Stimulated activated CD8-positive, alpha-beta memory T cell treated with anti-CD3 and anti-CD28 coated beads, Interleukin-15, amount 100 ng/mL, for 48 hours (primary cell): ENCODE measurements at places on chromosomes 12 and 14.

GRCh38 chr12:108752387-108752786 lies 21.1 kb upstream of the CORO1C start:
- no peak for DNase-seq

- no peak for DNase-seq
These were observed 1.9 kb downstream of the CACNB3 start for GRCh38 chr12:48819986-48820725.

GRCh38 chr12:54463484-54463883 lies 9.9 kb downstream of the GTSF1 start:
- DNase-seq = no peak

DNA sequence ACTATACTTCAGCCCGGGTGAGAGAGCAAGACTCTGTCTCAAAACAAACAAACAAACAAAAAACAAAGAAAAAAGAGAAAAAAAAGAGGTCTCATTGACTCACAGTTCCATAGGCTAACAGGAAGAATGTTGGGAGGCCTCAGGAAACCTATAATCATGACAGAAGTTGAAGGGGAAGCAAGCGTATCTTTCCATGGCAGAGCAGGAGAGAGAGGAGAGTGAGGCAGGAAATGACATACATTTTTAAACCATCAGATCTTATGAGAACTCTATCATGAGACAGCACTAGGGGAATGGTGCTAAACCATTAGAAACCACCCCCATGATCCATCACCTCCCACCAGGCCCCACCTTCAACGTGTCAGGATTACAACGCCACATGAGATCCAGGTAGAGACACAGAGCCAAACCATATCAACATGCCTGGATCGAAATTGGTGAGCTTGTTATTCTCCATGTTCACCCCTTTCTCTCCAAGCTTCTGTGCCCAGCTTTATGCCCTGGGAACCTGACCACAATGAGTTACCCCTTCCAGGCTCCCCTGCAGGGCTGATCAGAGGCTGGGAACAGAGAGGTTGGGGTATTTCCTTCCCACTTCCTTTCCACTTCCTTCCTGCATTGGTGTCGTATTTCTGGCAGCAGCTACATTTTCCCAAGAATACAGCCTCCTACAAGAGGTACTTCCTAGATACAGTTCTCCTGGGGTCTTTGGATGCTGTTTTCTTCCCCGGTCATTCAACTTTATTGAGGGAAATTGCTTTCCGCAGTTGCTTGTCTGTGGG lies 219.3 kb upstream of the FLRT2 start:
- DNase-seq = no peak

GRCh38 chr12:24280056-24280842 lies 330.8 kb upstream of the SOX5 start:
- DNase-seq = no peak

GRCh38 chr12:56581418-56582145 lies 48.5 kb downstream of the BAZ2A start:
- peak; percentile 37 for DNase-seq

DNA sequence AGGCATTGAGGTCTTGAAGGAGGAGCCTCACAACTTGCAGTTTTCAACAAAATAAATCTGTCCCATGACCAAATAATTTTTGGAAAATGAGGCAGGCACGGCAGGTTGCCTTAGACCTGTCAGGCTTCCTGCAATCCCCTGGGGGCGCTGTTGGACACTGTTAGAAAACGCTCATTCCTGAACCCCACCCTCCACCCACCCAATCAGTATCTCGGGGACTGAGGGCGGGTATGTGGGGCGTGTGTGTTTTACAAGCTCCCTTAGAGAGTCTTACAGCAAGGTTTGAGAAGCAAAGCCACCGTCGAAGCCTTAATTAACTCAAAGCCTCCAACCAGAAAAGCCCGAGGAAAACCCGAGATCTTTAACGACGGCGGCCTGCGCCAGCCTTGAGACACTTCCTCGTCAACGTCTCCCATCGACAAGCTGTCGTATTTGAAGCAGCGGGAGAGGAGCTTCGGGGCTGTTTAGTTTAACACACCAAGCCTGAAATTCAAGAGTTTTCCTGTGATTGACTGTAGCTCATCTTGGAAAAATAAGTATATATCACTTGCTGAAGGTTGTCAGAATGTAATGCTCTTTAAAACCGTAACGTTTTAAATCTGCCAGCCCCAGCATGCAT lies 123.0 kb downstream of the GLT1D1 start:
- DNase-seq = peak; percentile 13

DNA sequence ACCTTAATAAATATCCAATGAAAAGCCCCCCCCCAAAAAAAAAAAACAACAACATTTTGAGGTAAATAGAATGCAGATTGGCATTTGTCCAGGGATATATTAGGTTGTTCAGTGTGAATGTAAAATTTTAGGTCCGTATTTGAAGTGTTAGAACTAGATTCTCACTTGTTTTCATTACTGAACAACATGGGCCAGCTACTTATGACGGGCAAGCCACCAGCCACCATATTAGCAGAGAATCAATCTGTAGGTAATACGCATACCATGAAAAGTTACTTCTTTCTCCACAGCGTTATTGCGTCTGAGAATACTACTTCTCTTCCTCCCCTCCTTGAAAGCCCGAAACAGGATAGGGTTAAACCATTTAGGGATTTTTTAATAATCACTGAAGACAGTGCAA lies 5.4 kb downstream of the FLRT2 start:
- no peak for DNase-seq

DNA sequence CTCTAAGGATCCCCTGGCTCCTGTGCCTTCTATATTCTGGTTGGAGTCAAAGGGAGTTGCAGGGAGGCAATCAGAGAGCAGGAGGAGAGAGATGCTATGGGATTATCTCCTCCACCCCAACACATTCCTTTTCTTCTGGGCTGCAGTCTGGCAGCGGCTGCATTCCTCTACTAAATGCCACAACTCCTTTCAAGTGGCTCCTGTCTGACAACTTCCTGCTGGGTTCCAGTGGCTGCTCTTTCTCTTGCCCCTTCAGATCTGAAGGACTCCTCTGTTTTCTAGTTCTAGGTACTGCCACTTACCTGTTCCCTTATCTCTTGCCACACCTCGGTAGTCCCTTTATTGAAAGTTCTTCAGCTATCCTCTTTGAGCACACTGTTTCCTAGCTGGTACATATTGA lies 425.0 kb downstream of the SNAPC1 start:
- no peak for DNase-seq

GRCh38 chr12:95693689-95694088 lies 96.9 kb downstream of the NTN4 start:
- DNase-seq = no peak

DNA sequence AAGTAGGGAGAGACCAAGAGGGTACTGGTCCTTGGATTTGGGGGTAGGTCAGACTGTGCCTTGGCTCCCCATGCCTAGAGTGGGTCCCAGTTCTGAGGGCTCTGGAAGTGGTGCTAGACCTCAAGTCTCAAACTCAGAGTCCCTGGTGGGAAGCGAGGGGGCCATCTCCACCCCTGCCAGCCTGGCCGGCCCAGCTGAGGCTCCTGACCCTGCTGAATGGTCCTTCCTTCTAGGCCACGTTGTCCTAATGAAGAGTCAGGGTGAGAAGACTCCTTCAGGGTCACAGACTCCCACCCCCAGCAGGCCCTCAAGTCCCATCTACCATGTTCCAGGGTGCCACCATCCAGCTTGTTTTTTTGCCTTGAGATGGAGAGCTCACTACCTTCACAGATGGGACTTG lies 12.9 kb downstream of the SERPINA6 start:
- no peak for DNase-seq

- DNase-seq = no peak
These were observed 15.5 kb downstream of the ARF6 start for GRCh38 chr14:49908433-49908782.

DNA sequence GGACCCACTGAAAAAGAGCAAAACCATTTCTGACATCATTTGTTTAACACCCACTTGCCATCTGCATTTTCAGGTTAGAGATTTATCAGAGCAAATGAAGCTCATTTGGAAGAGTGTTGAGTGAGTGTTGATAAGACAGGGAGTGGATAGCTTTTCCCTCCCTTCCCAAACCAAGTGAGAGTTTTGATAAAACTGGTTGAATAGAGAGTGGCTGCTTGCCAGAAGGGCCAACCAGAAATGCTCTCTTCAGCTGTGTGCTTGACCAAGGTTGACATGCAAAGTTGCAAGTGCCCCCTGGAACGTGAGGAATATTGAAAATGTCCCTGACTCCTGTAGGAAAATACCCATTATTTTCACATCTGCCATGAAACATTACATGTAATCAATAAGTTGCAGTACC lies 1487.0 kb upstream of the FLRT2 start:
- no peak for DNase-seq

DNA sequence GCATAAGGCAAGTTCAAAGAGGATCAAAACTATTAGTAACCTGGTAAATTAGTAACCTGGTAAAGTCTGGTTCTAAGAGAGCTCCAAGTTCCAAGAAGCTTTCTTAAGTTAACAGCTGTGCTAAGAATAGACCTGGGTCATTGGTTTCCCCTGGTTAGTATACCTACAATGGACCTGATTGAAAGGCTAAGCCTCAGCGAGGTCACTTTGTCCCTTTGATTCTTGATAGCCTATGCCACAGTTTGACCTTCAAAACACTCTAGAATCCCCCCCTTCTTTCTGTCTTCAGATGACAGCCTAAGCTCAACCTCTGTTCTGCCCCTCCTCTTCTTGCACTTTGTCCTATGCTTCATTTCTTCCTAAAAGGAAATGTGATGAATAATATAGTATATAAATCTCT lies 53.0 kb downstream of the LLPH start:
- no peak for DNase-seq

- no peak for DNase-seq
These were observed 138.5 kb downstream of the ESRRB start for GRCh38 chr14:76514213-76514998.

DNA sequence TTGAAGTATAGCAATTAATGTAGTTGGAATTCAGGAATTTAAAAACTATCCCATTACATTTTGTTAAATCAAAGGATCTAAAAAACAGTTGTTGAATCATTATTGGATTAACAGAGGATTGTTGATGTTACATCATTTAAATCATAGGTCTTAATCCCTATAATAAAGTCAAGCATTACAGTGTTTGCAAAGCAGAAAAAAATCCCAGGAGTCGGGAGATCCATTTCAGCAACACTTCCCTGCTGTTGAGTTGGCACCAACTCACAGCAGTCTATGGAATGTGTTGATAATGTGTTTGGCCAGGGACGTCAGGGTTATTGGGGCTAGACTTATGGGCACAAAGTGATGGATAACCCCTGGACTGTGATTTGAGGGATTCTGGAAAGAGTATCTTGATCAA lies 99.1 kb upstream of the TMTC1 start:
- no peak for DNase-seq

DNA sequence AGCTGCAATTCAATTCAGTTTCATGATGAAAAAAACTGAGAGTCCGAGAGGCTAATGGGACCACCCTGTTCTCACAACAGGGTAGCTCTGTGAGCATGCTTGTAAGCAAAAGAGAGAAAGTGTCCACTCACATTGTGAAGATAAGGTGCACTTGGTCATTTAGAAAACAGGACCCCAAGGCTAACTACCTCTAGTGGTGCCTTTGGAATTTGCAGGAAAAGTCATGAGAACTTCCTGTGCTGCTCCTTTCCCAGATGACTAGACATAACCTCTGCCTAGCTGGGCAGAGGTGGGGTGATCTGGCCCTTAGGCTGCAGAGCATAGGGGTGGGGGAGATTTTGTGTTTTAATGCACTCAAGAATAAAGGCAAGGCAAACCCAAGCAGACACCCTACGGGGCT lies 118.9 kb downstream of the STAB2 start:
- no peak for DNase-seq

- no peak for DNase-seq
These were observed 234.7 kb upstream of the E2F7 start for GRCh38 chr12:77299910-77300669.

GRCh38 chr12:6871052-6871957 lies 1.8 kb downstream of the SPSB2 start:
- no peak for DNase-seq

- DNase-seq = no peak
These were observed 147.1 kb upstream of the MYL2 start for GRCh38 chr12:111067498-111067897.

GRCh38 chr14:59096303-59096702 lies 92.2 kb upstream of the DAAM1 start:
- no peak for DNase-seq

- DNase-seq = no peak
These were observed 63.0 kb upstream of the TCL1A start for GRCh38 chr14:95776798-95777534.

- no peak for DNase-seq
These were observed 142.5 kb downstream of the PIWIL1 start for GRCh38 chr12:130480231-130480630.

DNA sequence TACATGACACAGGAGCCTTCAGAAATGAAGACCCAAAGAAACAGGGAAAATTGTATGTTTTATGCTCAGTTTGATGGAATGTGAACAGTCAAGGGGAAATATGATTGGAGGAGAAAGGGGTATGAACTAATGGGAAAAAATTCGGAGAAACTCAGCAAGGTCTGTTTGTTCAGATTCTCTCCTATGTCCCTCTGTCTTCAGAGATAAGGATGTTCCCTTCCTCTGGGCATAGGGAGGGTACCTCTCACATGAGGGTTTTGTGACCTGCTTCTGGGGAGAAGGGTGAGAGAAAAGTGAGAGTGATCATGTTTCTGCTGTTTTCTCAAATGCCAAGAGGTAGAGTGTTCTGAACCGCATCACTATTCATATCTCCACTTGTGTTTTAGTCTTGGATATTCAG lies 26.6 kb upstream of the LIMA1 start:
- no peak for DNase-seq

- peak; percentile 52 for DNase-seq
These were observed 16.1 kb downstream of the UBC start for GRCh38 chr12:124898200-124898922.

GRCh38 chr14:71687166-71687831 lies 244.9 kb upstream of the RGS6 start:
- no peak for DNase-seq

- DNase-seq = no peak
These were observed 60.7 kb upstream of the PYGL start for GRCh38 chr14:51004801-51005526.

DNA sequence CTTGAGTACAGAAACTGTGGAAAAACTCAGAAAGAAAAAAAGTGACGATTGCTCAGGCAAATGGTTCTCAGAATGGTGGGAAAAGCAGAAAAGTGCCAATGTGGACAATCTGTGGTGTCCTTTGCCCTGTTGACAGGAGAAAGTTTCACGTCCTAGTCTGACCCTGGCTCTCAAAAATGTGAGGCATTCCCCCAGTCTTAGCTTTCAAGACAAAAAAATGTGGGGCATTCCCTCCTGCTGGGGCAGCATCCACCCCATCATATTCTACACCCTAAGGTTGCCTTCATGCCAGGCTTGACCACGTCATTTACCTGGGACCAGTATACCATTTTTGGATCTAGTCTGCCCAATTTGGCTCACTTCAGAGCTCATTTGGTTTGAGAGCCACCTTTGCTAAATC lies 20.7 kb upstream of the ANAPC7 start:
- no peak for DNase-seq

- no peak for DNase-seq
These were observed 7.5 kb downstream of the MMP17 start for GRCh38 chr12:131835616-131836171.

- no peak for DNase-seq
These were observed 80.7 kb upstream of the KRR1 start for GRCh38 chr12:75592086-75592485.

GRCh38 chr12:12661086-12661856 lies 34.7 kb downstream of the GPR19 start:
- no peak for DNase-seq

- DNase-seq = no peak
These were observed 125.0 kb upstream of the FAR2 start for GRCh38 chr12:29024117-29024516.
